SJCRH30 (cell line): ENCODE measurements at places on chromosomes 1 and 21.

DNA sequence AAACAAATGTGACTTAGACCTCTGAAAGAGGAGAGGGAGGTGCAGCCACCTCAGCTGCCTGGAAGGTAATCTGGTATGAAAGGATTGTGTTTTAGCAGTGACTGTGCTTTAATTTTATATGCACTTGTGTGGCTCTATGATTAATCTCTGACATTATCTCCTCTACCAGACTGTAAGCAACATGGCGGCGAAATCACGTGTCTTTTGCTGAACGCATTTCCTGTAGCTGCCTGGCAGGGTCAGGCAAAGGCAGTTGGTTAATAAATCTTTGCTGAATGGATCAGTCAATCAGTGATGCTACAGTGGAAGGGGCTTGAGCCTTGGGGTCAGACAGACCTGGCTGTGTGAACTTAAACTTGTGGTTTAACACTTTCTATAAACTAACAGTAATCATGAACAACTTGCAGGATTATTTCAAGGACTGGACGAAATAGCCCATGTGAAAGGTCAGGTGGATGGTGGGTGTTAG, 96.9 kb downstream of the ADSS2 start:
- H3K36me3 ChIP-seq = no peaks in the 10 kb centered on the region
- no peak overlapping the region for H3K4me3 ChIP-seq
- no peaks in the 10 kb centered on the region for H3K27me3 ChIP-seq

DNA sequence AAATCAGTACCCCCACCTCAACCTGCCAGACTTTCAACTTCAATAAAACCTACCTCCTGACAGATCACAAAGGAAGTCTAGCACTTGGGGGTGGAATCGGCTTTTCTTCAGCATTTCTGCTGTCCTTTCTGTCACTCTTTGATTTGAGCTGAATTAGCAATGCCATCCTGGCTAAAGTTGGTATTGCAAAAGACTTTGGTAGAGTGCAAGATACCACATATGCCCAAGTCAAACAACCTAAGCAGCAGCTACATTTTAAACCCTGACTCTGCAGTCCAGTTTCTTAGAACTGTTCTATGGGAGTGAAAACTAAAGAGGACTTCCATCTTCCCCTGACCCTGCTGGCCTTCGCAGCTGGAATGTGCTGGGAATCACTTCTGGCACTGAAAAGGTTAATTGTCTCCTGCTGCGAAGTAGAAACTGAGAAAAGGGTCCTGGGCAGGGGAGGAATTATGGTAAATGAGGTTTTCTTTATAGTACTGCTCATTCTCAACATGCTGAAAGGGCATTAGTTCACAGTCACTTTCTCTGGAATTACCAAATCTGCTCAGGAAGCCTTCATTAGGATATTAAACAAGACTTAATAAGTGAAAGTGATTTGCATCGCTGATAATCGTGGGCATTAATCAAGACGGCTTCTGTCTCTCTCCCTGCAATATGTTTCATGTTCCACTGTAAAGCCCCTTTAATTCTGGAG, 126.2 kb upstream of the SMYD2 start:
- H3K36me3 ChIP-seq = no peaks in the 10 kb centered on the region
- no peak overlapping the region for H3K4me3 ChIP-seq
- no peak overlapping the region for H3K27ac ChIP-seq
- DNase-seq = no peak
- no peaks in the 10 kb centered on the region for H3K4me1 ChIP-seq
- peaks cover 10% of the 10 kb centered on the region; the same call in 1 of the 2 replicates for H3K27me3 ChIP-seq

GRCh38 chr1:27004471-27005165, 8.0 kb downstream of the TENT5B start:
- H3K4me1 ChIP-seq = peaks cover 21% of the 10 kb centered on the region
- no peak overlapping the region for H3K27ac ChIP-seq
- H3K27me3 ChIP-seq = no peaks in the 10 kb centered on the region
- no peak overlapping the region for H3K4me3 ChIP-seq

- no peak overlapping the region for H3K27ac ChIP-seq
- H3K4me3 ChIP-seq = no peak overlapping the region
- no peaks in the 10 kb centered on the region for H3K36me3 ChIP-seq
- no peaks in the 10 kb centered on the region for H3K27me3 ChIP-seq
Observed at GRCh38 chr1:199336745-199337640, 690.5 kb upstream of the NR5A2 start.
